ENCODE measurements at places on chromosomes 5 and 9. TPM values are rescaled to one million over a fixed set of nuclear protein-coding genes. Genes with fewer than 3 reads are reported as not detected.

DNA sequence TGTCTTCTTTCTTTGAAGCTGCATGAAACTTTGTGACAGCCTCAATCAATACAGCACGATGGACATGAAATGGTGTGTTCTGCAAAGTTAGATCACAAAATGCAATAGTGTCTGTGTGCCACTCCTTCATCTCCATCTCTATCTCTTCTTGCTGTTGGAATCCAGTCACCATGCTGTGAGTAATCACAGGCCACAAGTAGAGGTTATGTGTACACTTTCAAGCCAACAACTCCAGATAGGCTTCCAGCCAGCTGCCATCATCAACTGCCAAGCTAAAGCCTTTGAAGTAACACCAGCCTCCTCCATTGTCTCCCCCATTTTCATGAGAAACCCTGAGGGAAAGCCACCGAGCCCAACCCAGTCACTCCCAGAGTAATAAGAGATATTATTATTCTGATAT, 360.6 kb downstream of the PTPRD start:
- no peak for DNase-seq

DNA sequence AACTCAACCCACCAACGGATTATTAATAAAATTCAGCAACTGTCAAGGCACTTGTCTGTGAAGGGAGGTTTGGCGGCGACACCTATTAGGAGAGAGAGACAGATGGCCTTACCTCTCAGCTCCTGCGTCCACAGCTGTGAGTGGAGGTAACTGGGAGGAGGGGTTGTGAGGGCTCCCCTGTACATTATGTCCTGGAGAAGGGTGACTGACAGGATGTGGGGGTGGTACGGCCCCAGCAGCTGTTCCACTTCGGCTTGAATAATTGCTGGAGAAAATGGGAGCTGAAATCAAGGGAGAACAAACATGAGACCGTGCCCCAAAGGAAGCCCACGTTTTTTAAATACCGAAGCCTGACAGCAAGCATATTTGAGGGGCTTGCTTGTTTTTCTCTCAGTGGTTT, 353.5 kb upstream of the RFX3 start:
- DNase-seq: no peak

DNA sequence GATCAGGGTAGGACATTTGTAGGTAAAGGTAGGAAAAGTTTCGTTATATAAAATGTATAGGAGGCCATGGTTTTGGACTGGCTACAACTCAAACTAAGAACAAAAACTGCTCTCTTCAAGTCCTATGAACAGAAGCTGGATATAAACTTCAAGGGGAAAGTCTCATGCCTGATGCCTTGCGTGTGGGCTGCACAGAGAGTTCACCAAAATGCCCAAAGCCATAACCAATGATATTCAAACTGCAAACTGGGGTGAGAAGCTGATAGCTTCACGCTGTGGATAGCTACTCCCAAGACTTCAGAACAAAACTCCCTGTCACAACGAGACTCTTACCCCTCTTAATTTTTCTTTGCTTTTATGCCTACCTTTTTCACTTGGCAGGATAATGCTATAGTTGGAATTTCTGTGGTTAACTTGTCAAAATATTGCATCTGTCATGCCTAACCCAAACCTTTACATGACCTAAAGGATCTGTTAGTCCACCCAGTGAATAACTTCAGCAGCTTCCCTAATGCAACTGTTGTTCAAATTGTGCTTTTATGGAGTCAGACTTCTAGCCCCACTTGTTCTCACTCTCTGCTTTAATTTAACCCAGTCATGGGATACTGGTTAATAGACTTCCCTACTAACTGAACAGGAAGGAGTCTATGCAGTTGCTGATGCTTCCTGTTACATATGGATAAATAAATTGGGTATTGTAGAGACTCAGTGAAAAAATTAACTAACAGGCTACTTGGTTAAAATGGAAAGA, 71.9 kb downstream of the SFXN1 start:
- no peak for DNase-seq

- no peak for DNase-seq
Measured at GRCh38 chr5:33046091-33046490, 335.0 kb downstream of the NPR3 start.

DNA sequence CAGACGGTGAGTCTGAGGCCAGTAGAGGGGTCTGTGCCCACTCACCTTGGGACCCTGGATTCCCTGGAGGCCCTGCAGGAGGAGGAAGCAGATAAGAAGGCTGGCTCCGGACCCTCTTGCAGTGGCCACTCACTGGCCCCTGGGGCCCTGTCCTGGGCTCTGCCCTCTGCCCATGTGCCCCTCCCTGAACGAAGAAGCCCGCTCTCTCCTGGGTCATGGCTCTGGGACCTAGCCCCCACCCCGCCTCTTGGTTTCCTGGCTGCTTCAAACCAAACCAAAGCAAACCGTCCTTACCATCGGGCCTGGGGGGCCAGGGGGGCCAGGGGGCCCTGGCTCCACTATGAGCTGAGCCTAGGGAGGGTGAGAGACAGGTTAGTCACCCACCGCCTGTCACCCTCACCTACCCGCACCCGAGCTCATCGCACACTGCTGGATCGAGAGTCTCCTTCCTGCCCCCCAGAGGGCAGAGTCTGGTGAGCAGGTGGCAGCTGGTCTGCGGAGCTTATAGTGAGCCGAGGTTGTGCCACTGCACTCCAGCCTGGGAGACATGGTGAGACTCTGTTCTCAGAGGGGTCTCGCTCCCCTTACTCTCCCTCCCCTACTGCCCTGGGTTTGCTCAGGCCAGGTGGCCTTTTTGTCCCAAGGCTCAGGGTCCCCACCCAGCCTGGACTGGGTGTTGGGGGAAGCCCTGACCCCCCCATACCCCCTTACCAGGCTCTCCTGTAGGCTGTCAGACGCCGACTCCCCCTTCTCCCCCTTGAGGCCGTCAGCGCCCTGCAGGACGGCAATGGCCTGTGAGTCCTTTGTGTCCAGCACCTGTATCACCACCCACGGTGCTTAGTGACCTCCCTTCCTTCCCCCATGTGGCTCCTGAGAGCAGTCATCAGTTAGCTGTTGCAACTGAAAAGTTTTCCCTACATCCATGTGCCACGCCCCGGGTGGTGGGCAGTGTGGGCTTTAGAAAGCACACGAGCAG, 15.2 kb upstream of the PHYKPL start:
- DNase-seq: no peak

GRCh38 chr5:123304777-123305316, 118.4 kb downstream of the CEP120 start:
- no peak for DNase-seq

DNA sequence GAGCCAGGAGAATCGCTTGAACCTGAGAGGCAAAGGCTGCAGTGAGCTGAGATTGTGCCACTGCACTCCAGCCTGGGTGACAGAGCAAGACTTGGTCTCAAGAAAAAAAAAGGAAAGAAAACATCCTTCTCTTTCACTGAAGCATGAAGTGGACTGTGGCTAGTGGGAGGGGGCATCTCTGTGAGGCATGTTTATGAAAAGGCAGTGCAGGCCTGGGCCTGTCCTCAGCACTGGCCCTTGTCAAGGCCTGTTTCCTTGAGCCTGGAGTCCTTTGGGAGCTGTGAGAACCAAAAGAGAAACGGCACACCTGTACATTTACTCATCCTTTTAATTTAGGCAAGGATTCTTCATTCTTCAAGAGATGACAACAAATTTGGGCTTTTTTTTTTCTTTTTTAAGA, 18.3 kb upstream of the FUBP3 start:
- DNase-seq: no peak

DNA sequence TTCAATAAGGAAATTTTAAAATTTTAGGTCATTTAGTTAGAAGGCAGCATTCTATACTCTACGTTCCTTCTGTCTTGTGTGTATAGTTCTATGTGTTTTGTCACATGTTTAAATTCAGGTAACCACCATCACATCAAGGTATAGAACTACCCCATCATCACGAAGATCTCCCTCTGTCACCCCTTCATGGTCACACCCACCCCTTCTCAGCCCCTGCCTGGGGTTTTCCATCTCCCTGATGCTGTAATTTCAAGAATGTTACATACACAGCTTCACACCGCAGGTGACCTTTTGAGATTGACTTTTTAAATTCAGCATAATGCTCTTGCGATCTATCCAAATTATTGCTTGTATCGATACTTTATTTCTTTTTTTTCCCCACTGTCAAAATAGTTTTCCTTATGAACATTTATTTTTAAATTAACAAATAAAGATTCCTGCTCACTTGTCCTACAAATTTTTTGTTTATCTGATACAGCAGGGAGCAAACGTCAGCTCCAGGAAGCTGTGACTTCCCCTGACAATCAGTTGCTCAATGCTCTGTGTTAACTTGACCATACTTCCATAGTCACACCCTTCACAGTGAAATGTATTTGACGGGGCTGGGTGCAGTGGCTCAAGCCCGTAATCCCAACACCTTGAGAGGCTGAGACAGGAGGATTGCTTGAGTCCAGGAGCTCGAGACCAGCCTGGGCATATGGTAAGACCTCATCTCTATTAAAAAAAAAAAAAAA, 10.2 kb downstream of the BTNL8 start:
- DNase-seq: no peak

Gene SPATA31E1
- total RNA-seq: not detected

Gene CTSV
- total RNA-seq: under 0.01 TPM

Gene FCHSD1
- total RNA-seq: 35.5 TPM

Gene FCN2
- total RNA-seq: not detected

Gene RAI14
- total RNA-seq: 0.54 TPM

Gene SMIM23
- total RNA-seq: not detected

Gene RNF183
- under 0.01 TPM for total RNA-seq

All from hematopoietic multipotent progenitor cell (in vitro differentiated cells).